HTR-8/SVneo (cell line): ENCODE measurements at places on chromosomes 6 and 20.

GRCh38 chr20:17471606-17472187, 59.5 kb downstream of the BFSP1 start:
- no peak for DNase-seq

- no peak for DNase-seq
Measured at GRCh38 chr6:29925321-29925720, 17.0 kb upstream of the HLA-A start.

- DNase-seq = no peak
Measured at GRCh38 chr6:44004625-44005506, 122.4 kb downstream of the MRPL14 start.

DNA sequence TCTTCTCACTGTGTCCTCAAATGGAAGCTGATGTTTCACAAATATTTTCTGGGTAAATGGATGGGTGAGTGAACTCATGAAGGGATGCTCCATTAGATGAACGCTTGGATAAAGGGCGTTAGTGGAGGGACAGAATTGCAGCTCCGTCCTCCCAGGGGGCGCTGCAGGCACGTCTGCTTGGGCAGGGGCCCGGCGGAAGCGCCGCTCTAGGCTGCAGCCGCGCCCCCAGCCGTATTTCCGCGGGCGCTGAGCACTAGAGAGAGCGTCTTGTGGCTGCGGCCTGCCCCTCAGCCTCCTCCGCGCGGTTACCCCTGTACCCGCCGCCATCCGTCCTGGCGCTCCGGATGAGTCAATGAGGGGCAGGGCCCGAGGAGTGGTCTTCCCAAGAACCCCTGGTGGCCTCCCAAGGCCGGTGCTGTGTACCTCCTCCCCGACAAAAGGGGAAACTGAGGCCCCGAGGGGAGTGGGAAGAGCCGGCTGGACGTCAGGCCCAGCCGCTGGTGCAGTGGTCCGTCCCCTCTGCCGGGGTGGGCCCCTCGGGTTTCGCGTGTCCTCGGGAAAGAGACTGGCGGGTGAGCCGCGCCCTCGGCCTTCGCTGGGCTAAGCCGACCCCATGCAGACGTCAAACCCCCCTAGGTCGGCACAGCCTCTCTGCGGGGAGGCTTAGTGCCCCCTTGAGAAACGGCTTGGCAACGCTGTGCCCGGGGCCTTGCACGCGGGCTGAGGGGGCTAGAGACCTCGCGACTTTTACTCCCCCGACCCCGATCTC, 11.5 kb upstream of the SNHG17 start:
- DNase-seq = peak; percentile 91

GRCh38 chr6:18823782-18824386, 436.7 kb downstream of the RNF144B start:
- DNase-seq = no peak

GRCh38 chr6:160253714-160254113, 4.9 kb downstream of the SLC22A2 start:
- DNase-seq = no peak

DNA sequence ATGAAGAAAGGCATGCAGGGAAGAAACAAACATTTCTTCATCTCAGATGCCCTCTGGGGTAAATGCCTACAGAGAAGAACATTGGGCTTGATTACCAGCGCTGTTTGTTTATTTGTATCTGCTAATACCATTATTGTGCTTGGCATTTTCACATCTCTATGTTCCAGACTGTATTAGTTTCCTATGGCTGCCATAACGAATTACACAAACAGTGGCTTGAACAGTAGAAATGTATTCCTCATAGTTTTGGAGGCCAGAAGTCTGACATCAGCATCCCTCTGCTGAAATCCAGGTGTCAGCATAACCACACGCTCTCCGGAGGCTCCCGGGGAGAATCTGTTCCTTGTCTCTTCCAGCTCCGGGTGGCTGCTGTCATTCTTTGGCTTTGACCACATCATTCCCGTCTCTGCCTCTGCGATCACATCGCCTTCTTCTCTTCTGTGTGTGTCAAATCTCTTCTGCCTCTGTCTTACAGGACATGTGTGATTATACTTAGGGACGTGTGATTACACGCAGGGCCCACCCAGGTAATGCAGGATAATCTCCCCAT, 241.6 kb upstream of the SUPT3H start:
- DNase-seq = no peak

DNA sequence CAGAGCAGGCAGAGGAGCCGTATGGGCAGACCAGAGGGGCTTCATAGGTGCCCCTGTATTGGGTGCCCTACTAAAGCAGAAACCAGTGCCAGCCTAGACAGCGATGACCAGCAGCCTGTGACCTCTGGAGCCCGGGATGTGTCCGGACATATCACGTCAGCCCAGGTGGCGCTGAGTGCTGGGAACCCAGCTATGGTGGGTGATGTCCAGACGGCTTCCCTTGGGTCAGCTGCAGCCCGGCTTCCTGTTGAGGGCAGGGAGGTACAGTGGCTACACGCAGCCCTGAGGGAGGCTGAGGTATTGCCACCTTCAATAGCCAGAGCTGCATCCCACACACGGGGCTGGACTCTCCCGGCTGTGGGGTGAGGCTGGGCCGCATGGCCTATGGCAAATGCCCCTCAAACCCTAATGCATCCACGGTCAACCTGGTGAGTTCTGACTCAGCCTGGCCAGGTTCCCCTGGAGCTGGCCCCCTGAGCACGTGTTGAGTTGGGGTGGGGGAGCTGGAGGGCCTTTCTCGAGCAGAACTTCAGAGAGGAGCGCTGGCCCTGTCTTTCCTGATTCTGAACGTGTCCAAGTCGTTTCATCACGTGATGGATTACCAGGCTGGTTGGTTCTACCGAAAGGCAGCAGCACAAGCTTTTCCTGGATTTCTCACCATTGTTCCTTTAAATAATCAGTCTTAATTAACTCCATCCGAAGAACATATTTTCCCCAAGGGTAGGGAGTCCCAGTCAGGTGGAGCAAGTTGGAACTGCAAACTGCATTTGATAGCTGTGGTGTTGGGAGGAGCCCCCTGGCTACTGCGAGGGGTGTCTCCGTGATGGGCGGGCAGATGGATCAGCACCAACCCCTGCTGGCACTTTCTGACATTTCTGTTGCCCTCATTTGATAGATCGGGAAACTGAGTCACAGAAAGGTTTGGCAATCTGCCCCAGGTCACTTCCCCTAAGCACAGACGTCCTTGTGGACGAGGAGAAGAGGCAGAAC, 7.1 kb upstream of the MYT1 start:
- DNase-seq = no peak

GRCh38 chr20:2729791-2730190, 37.2 kb downstream of the EBF4 start:
- DNase-seq = no peak

GRCh38 chr6:144931172-144932035, 646.3 kb downstream of the UTRN start:
- DNase-seq = no peak

DNA sequence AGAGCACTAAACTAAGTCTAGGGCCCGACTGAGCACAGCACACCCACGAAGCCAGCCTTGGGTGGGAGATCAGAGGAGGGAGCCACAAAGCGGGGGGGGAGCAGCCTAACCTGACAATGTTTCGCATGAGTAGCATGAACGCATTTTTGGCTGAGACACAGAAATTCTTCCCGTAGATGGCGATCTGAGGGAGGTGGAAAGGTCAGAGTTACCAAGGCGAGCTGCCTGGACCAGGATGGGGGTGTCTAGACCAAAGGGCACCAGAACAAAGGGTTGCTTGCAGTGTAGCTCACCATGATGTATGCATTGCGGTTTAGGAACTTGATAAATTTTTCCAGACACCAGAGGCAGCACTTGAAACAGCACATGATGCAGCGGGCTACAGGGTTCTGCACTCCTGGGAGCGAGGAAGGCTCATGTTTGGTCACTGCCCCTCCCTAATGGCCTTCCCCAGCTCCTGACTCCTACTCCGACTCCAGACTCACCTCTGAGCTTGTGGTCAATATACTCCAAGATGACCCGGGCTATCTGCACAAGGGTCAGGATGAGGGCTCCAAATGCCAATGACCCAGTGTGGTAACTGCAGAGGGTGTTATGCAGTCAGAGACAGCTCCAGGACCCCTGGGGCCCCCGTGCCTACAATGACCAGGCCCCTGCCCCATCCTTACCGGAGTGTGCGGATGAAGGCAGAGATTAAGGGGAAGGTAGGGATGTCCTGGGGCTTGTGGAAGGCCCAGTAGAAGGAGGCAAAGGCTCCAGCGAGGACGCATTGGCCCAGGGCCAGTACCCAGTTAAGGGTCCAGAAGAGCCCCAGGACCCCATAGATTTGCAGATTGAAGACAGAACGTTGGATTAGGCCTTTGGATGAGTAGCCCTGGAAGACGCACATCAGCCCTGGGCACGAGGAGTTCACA, 2.8 kb upstream of the NEU1 start:
- DNase-seq = no peak

GRCh38 chr20:61657721-61658377, 405.8 kb downstream of the CDH4 start:
- no peak for DNase-seq

- DNase-seq = no peak
Measured at GRCh38 chr20:61635721-61636455, 383.8 kb downstream of the CDH4 start.

DNA sequence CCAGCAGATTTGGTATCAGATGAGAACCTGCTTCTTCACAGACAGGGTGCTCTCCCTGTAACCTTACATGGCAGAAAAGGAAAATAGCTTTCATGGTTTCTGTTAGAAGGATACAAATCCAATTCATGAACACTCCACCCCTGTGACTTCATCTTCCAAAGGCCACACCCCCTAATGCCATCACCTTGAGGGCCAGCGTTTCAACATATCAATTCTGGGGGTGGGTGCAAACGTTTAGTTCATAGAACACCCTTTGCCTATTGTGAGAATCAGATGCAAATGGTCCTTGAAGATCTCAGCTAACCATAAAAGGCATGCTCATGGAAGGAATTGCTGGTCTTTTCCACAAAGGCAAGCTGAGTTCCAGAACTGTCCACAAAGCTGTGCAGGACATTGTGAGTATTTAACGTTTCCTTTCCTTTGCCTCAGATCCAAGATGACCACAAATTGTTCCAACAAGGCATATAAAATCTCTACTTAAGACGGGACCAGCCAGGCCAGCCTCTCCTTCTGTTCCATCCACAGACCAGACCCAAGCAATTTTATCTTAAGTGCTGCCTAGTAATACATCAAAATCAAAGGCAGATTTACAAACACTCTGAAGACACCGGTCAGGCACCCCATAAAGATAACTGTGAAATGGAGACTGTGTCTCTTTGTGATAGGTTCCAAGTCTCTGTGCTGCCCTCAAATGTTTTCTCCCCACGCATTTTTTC, 34.7 kb upstream of the SSTR4 start:
- DNase-seq = no peak

DNA sequence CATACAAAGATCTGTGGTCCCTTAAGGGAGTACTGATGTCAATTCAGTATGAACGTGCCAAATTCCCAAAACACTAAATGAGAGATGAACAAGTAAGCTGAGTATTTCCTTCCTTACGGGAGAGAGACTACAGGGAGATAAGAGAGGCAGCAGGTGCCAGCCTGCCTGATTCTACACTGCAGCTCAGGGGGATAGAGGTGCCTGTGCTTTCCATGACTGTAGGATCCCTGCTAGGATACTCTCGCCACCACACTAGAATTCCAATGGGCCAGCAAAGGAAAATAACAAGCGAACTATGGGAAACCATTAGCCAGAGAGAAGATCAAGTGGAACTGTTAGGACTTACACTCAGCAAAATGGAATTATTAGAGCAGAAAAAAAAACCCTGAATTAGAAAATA, 198.5 kb upstream of the BTBD3 start:
- DNase-seq = no peak

- no peak for DNase-seq
Measured at GRCh38 chr6:16570946-16571345, 190.3 kb downstream of the ATXN1 start.

GRCh38 chr6:97626671-97627441, 343.8 kb upstream of the MMS22L start:
- no peak for DNase-seq

DNA sequence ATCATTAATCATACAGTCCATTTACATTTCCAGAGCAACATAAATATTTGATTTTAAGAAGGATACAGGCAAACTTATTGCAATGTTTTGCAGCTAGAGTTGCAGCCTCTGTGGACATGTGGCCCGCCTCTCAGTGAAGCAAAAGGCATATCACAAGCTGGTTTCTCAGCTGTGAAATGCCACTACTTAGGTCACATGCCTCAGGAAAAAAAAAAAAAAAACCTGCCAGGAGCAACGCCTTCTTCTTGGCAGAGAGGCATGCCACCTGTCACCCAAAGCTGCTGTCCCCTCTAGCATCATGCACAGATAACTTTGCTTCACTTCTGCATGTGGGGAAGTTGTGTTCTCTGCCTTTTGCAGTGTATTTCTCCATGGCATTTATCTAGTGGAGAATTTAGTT, 18.5 kb downstream of the GRM1 start:
- DNase-seq = no peak

DNA sequence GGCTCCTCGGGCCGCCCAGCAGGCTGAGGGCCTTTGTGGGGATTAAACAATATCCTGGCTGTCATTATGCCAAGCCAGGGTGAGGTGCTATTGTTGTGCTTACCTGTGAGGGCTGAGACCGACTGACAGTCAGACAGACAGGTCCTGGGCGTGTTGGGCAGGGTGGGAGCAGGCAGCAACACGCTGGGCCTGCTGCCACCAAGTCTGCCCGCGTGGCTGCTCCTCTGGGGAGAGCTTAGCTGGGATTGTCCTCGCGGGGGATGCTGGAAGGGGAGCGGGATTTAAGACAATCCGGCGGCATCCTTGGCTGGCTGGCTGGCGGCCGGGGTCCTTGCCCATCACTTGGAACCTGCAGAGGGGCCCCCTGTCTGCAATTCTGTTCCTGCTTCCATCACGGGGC, 20.0 kb downstream of the ITPR3 start:
- no peak for DNase-seq
